ENCODE measurements at places on chromosomes 16 and 17.
A peak's percentile ranks its signal among the peaks of the same experiment; 100 is the strongest.

DNA sequence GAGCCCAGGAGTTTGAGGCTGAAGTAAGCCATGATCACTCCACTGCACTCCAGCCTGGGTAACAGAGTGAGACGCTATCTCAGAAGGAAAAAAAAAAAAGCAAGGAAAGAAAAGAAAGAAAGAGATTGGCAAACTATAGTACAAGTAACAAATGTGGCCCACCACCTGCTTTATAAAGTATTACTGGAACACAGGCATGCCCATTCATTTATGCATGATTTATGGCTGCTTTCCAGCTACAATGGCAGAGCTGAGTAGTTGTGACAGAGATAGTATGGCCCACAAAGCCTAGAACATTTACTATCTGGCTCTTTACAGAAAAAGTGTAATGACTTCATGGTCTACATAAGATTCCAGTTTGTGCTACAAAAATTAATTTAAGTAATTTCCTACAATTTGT, 23.6 kb downstream of the C16orf87 start:
- no peak for DNase-seq

DNA sequence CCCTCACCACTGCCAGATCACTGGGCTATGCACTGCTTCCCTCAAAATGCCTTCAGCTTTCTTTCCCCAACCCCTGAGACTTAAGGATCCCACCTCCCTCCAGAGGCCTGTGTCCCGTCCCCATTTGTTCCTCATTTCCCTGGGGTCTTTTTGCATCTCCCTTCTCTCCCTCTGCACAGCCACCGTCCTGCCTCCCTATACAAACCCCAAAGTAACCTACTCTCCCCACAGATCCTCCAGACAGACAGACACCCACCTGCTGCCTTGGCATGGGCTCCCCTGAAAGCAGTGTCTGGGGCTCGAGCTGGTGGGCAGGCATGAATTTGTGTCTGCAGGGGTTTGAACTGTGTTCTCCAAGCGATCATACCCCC, 69.4 kb upstream of the TNRC6C start:
- no peak for DNase-seq

DNA sequence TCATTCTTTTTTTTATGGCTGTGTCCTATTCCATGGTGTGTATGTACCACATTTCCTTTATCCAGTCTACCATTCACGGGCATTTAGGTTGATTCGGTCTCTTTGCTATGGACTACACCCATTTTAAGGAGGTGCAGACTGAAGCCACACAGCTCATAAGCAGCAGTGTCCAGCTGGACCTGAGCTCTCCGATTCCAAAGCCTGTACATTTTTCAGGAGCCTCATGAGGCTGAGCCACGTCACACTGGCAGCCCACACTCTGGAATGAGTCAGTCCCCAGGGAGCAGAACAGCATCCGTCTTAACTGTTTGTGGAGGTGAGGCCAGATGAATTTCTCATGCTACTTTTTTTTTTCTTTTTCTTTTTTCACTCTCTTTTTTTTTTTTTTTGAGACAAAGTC, 116.1 kb downstream of the C16orf95 start:
- no peak for DNase-seq

- no peak for DNase-seq
These were observed 164.7 kb upstream of the CACNG5 start for GRCh38 chr17:66670206-66670605.

DNA sequence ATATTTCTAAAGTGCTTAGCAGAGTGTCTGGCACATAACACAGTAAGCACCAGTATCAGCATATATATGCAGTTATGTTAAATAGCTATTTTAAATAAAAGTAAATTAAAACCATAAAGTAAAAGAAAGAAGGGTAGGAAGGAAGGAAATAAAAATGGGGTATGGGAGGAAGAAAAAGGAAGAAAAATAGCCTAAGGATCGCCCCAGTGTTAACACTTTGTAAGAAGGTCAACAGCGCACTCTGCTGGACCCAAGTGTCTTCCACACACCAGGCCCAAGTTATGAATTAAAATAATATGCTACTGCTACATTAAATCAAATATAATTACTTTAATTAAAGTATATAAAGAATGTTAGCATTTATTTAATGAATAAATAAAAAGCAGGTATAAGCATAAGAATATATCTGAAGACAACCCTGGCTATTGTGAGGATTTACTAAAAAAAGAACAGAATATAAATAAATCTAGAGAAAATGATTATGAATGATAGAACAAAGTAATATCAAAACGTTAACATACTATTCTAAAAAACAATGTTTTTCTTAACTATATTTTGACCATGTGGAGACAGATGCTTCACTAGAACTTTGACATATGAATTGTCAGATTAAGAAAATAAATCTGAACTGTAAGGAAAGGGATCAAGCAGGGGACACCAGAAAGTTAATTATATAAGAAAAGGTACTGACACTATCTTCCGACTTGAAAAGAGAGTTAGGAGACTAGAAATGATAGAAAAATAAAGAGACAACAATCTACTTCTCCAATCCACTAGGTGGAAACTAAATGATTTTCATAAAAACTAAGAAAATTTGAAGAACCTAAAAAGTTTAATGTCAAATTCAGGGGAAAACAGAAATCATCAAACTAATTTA, 25.9 kb downstream of the BRIP1 start:
- DNase-seq, result no peak

DNA sequence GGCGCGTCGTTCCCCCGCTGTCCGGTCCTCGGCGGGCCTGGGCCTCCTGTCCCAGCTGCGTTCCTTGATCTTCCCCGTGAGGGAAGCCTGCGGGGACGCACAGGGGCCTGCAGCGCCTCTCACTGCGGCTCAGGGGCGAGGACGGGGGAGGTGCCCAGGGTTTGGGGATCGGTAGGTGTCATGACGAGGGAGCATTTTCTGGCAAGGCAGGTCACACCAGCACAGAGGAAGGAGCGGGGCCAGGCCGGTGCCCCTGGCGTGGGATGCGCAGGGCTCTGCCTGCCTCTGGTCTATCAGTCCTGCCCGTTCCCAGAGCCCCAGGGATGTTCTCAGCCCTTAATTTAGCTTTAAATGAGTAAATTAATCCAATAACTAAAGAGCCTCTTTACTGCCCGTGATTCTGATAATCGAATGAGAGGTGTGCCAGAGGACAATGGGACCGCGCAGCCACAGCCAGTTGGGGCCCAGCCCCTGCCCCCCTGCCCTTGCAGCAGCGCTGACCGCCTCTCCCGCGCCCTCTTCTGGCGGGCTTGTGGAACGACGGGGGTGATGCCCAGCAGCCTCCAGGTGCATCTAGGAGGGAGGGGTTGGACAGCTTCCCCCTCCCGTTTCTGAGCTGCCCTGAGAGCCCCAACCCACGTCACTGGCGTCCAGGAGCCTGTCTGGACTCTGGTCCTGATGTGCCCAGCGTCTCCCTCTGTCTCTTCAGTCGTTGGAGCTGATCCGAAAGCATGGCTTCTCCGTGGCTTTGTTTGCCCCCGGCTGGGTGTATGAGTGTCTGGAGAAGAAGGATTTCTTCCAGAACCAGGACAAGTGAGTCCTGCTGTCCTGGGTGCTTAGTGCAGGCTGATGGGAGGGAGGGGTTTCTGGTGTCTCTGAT, 7.9 kb downstream of the ENGASE start:
- peak; percentile 68 for DNase-seq

GRCh38 chr16:88447881-88448280, 5.2 kb upstream of the ZFPM1 start:
- DNase-seq, result no peak

DNA sequence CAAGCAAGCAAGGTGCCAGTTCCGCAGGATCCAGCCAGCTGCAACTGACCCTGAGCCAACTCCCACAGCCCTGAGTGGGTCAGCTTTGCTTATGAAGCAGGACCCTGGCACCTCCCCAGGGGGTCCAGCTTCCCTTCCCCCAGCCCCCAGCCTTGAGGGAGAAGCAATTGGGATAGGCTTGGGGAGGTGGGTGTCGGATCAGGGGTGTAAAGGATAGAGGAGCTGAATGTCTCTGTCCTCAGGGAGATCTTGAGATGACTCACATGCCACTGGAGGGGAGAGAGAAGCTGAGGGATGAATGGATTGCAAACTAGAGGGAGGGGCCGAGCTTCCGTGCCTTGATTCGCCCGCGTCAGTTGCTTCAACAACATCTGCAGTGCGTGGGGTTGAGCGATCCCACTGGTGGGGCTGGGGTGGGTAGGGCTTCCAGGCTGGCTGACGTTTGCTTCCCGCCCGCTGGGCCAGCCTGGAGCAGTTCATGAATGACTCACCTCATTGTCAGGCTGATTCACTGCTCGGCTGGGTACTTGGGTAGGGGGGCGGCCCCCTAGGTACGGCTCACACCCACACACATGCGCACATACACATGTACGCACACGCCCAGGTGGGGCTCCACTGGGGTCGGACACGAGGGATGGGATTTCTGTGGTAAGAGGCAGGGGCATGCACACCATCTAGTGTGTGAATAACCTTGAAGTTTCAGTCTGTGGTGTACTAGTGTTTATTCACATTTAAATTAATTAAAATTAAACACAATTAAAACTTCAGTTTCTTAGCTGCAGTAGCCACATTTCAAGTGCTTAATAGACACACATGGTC, 3.6 kb upstream of the HROB start:
- peak; percentile 88 for DNase-seq

DNA sequence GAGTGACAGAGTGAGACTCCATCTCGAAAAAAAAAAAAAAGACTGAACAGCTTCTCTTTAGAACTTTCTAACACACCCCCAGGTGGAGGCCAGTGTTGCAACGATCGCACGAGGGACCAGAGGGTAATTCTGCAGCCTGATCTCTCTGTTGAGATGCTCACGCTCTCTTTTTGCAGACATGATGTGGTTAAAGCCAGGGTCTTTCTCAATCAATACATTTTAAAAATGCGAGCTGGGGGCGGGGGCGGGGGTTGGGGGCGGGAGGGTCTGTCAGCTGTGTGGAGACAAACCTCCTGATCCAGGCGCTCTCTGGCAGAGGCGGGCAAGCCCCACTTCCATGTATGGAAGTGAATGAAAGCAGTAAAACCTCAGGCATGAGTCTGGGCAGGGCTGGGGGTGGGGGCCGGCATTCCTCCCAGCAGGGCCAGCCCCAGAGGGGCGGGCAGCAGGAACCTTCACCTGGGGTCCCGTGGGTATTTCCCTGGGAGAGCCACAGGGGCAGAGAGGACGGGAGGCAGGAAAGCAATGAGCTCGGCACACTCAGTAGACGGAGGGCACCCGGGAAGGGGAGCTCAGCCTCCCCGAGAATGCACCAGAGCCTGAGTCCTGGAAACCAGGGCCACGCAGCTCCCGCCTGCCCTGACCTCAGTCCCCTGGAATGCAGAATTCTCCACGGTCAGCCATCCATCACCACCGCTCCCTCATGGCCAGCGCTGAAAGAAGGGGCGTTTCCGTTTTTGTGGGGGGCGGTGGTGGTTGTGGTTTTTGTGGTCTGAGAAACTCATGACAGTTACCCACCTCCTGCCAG, 28.0 kb downstream of the NXN start:
- no peak for DNase-seq

- DNase-seq, result no peak
These were observed 77.3 kb downstream of the WIPI1 start for GRCh38 chr17:68379692-68380677.

- no peak for DNase-seq
These were observed 134.9 kb downstream of the NLK start for GRCh38 chr17:28177351-28177750.

DNA sequence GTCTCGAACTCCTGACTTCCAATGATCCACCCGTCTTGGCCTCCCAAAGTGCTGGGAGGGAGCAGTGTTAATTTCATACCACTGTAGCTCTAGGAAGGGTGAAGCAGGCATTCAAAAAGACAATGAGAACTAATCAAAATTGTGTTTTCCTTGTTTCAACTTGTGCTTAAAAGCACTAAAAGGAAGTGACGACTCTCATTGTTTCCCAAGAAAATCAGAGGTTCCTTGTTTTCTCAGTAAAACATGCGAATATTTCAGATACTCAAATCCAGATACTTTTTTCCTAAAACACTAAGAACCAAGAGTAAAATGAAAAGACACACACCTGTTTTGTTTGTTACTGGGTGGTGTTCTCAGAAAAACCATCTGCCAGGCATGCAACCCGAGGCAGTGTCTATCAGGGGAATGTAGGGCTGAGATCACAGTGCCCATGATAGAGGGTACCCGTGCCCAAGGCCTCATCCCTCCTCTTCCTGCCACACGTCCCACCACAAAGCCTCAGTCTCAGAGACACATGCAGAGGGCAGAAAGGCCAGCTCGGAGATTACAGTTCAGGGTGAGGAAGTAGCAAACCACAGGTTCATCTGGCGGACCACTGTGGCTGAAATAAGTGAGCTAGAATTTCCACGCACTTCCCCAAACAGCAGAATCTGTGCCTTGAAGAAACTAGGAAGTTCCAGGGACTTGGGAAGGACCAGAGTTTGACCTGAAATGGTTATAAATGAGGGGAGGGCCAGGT, 33.7 kb downstream of the GINS3 start:
- DNase-seq, result no peak

DNA sequence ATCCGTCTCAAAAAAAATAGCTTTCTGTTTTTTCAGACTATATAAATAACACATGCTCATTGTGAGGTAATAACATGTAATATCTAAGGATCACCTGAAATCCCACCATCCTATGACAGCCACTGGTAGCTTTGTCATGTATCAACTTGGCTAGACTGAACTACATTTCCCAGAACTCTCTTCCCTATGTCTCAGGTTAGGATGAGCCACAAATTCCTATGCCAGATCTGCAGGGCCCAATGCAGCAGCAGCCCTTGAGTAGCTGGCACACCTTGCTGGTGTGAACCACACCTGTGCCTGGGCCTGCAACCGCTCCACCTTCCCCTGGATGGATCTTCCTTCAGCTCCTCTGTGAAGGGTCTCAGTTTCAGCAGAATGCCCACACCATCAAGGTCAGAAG, 28.1 kb downstream of the OGFOD1 start:
- no peak for DNase-seq

DNA sequence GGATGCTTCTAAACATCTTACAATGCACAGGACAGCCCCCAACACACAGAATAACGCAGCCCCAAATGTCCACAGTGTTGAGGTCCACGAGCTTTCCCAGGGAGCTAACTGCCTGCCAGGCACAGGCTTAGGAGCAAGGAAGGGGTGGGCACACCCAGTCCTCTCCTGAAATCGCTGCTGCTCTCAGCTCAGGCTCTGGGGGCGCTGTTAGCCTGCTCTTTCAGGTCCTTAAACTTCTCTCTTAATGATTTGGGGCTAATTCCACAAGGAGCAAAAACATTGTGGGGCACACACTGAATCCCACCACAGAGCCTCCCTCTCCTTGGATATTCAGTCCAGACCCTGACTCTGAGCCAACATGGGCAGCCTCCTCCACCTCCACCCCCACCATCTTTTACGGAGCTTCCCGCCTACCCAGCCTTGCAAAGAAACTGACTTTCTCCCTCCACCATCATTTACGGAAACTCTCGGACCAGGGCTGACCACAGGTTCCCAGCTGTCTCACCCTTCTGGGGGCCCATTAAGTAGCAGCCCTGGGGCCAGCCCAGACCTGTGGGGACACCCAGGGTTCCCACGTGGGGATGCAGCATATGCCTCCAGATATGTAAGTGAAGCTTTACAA, 1.1 kb downstream of the CD300H start:
- peak; percentile 29 for DNase-seq

- no peak for DNase-seq
These were observed 3.4 kb downstream of the AHSP start for GRCh38 chr16:31531096-31531495.

DNA sequence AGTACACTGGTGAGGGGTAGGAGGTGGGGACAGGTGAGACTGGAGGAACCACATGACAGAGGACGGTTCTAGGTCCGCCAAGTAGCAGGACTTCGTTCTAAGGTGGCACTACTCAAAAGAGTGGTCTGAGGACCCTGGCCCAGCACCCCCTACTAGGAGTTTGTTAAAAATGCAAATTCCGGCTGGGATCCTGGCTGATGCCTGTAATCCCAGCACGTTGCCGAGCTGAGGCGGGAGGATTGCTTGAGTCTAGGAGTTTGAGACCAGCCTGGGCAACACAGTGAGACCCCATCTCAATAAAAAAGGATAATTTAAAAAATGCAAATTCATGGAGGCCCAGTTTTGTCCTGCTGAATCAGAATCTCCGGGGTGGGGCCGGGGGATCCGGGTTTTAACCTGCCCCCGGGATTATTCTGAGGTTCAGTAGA, 59.1 kb downstream of the WSB1 start:
- no peak for DNase-seq
